Activated CD8-positive, alpha-beta T cell treated with anti-CD3 and anti-CD28 coated beads, Interleukin-2, amount 10 ng/mL, durations not matched to agents 7 days and 5 days (primary cell): ENCODE measurements at places on chromosomes 2 and 18.

DNA sequence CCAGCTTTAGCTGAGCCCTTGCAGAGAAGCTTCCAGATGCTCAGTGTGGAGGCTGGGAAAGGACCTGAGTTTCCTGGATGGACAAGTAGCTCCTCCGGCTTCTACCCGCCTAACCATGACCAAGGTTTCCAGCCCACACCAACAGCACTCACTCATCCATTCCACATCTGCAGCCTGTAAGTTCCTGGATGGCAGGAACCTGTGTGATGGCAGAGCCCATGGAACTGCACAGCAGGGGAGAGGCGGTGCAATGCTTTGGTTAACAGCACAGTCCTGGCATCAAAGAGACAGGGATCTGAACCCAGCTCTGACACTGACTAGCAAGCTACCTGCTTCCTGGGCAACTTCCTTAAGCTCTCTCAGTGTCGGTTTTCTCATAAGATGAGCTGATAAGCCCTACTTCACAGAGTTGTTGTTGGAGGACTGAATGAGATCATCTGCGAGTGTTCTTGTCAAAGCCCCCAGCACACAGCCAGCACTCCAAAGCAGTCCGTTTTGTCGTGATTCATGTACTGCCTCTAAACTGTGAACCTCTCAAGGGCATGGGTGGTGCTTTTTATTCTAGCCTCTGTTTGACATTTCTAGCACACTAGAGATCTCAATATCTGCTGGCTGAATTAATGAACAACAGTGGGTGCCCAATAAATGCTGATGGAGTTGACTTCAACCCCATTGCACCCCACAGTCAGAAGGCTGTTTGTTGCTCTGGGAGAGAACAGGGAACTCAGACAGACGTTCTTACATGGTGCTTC lies 41.6 kb upstream of the OTOF start:
- peak; percentile 45 for DNase-seq

GRCh38 chr2:133438026-133438425 lies 130.2 kb downstream of the NCKAP5 start:
- no peak for DNase-seq

DNA sequence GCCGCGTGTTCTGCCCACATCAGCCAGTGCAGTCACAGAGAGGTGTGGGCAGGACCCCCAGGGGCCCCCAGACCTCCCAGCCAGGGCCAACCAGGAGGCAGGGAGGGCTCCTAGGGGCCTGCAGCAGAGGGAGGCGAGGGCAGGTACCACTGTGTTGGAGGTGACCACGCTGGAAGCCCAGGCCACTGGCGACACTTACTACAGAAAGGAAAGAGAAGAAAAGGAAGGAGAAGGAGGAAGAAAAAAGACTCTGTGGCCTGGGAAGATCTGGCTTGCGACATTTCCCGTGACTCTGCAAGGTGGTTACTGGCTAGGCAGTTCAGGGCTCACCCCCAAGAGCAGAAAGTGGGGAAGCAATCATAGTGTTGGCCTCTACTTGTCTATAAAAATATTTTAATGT lies 98.1 kb upstream of the BCL2L11 start:
- DNase-seq, result no peak

- no peak for DNase-seq
Observed at GRCh38 chr2:105388971-105389381, 9.9 kb downstream of the FHL2 start.

DNA sequence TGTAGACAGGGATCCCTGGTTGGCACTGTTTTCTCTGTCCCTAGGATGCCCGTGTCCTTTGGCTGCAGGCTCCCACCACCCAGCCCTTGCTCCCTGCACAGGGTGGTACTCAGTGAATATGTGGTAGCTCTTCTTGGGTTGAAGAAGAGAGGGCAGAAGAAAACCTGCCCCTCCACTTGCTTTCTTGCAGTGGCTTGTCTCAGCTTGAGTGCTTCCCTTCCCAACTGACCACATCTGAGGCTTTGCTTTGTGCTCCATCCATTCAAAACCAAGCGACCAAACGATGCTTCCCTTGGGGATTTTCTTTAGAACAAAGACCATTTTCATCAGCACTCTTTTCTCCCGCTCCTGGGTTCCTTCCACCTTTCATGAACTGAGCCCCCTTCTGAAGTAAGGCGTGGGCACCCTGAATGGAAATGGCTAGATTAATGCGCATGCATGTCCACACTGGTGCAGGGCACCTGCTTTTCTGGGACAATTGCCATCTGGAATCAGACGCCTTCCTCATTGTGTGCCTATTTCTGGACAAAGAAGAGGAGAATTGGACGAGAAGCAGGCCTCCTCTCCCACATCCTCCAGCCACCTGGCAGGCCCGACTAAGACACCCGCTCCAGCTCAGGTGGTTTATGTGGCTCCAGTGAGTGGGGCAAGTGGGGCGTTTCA lies 59.1 kb downstream of the ARL4C start:
- DNase-seq, result no peak

- DNase-seq, result peak; percentile 32
Observed at GRCh38 chr2:241217320-241218031, 29.0 kb downstream of the ANO7 start.

- no peak for DNase-seq
Observed at GRCh38 chr2:52895726-52896340, 871.8 kb upstream of the CHAC2 start.

GRCh38 chr18:48855422-48856377 lies 95.1 kb downstream of the SMAD7 start:
- DNase-seq, result no peak

- no peak for DNase-seq
Observed at GRCh38 chr2:95344215-95344583, 47.1 kb downstream of the KCNIP3 start.

DNA sequence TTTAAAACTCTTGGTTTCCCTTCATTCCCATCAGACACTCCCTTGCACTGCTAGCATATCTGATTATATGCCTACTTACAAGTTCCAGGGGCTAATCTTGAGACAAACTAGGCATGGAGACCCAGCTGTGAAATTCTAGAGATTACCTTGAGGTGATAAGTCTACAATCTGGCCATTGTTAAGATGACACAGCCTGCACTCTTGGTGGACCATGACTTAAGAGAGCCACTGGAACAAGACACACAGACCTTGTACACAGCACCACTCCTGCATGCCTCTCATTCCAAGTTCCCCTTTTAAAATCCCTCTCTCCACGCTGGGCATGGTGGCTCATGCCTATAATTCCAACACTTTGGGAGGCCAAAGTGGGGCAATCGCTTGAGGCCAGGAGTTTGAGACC lies 387.2 kb upstream of the DCC start:
- DNase-seq, result no peak

DNA sequence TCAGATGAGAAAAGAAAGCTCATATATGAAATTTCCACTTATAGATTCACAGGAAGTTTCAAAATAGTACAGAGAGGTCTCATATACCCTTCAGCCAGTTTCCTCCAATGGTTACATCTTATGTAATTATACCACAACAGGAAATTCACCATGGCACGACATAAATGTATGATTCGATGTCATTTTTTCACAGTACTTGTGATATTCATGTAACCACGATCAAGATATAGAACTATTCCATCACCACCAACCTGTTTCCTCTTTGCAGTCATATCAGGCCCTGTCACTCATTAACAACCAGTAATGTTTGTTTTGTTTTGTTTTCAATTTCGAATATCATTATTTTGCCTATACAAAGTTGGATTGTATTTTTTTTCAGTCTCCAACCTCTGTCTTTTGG lies 314.3 kb upstream of the POU3F3 start:
- DNase-seq, result no peak

GRCh38 chr2:238009563-238009962 lies 42.7 kb downstream of the UBE2F start:
- DNase-seq, result no peak

- DNase-seq, result no peak
Observed at GRCh38 chr2:19675856-19676460, 225.8 kb downstream of the TTC32 start.

DNA sequence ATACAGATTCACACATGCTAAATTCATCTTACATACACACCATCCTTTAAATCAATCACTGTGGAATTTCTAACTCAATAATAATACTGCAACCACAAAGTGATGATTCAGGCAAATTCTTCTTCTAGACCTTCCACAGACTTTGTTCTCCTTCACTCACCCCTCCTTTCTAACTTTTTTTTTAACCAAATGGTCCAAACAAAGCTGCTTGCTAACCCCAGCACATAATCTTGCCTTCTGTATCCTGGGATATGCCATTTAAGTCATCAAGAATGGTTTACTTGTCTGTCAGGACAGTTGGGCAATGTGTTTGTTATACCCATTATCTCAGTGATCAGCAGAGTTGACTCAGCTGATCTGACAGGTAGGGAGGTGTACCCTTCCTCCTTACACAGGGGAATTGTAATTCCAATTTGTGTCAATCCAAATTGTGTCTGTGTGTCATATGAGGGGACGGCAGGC lies 10.0 kb downstream of the SLC40A1 start:
- no peak for DNase-seq

DNA sequence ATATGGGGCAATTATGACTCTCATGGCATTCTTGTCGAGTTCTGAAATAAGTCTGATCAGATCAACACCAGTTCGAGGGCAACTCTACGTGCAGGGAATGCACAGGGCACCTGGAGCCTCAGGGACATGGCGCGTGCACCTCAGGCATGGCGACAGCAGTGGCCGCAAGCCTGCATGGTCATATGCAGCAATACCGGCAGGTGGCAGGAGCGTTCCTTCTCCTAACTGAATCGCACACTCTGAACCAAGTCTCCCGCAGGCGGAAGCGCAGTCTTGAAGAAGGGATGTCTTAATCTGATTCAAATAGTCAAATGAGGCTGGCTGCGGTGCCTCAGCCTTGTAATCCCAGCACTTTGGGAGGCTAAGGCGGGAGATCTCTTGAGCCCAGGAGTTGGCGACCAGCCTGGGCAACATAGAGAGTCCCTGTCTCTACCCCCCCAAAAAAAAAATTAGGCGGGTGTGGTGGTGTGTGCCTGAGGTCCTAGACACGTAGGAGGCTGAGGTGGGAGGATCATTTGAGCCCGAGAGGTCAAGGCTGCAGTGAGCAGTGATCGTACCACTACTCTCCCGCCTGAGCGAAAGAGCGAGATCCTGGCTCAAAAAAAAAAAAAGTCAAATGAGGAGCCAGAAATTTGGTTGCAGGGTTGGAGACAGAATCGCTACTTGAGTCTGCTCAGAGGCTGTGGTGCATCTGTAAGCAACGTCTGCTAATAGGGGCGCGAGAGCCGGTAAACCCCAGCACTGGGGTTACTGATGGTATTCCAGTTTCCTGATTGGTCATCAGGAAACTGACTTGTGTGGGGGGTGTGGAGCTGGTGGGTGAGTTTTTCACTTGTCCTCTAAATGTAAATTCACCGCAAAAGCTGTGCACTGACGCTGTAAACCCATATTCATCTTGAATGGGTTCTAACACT lies 28.8 kb downstream of the FHL2 start:
- DNase-seq, result peak; percentile 92

GRCh38 chr2:109447251-109447661 lies 166.5 kb downstream of the SEPTIN10 start:
- no peak for DNase-seq

DNA sequence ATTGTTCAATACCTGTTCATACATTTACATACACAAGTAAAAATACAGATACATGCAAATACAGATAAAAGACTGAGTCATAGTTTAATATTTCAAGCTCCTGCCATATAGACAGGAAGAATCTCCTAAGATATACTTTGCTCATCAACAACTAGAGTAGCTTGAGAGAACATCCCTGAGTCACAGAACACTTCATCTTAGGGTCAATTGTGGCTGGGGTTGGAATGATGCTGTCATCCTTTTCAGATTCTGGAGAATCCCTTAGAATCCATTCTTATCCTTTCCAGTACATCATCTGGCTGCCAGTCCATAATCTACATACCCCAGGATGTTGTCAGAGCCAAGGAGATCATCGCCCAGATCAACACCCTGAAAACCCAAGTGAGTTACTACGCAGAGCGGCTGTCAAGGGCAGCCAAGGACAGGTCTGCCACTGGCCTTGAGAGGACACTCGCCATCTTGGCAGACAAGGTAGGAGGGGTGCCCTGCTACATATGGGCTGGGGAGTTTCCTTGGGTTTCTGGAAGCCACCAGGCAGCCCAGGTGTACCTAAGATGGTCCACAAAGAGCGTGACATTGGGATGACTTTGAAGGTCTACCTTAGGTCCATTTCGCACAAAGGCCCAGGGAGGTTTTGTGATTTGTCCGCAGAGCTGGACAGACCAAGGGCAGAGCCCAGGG lies 55.7 kb downstream of the COA5 start:
- DNase-seq, result no peak

- no peak for DNase-seq
Observed at GRCh38 chr2:192515937-192516336, 321.2 kb upstream of the TMEFF2 start.

- no peak for DNase-seq
Observed at GRCh38 chr2:188170356-188170755, 121.3 kb upstream of the GULP1 start.
